Stimulated activated CD8-positive, alpha-beta memory T cell treated with anti-CD3 and anti-CD28 coated beads, Interleukin-2, amount 100 ng/mL, for 1 hour (primary cell): ENCODE measurements at places on chromosomes 3 and 15.

GRCh38 chr3:49386056-49386756 lies 25.6 kb downstream of the RHOA start:
- no peak for DNase-seq

DNA sequence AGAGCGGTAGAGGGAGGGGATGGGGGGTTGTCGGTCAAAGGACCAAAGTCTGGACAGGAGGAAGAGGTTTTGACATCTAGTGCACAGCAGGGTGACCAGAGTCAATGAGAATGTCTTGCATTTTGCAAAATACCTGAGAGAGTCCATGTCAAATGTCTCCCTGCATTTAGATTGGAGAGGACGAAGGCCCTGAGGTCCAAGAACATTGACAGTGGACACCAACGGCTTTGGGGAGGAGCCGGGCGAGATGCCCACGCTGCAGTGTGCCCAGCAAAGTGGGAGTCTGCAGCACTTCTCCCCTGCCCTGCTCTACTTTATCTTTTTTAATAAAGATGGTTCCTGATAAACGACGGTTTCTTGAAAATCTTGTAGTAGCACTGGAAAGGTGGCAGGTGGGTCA lies 67.4 kb upstream of the TAMM41 start:
- no peak for DNase-seq

GRCh38 chr15:81105545-81105944 lies 28.5 kb upstream of the CFAP161 start:
- DNase-seq: no peak

DNA sequence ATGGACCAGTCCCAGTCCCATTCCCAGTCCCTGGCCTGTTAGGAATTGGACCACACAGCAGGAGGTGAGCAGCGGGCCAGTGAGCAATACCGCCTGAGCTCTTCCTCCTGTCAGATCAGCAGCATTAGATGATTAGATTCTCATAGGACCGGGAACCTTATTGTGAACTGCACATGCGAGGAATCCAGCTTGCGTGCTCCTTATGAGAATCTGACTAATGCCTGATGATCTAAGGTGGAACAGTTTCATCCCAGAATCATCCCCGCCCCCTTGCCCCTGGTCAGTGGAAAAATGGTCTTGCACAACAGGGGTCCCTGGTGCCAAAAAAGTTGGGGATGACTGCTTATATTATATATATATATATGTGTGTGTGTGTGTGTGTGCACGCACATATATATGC lies 63.1 kb downstream of the IFT57 start:
- no peak for DNase-seq

- DNase-seq: no peak
Measured at GRCh38 chr15:88624156-88624970, 3.2 kb downstream of the AEN start.

GRCh38 chr3:61155701-61156292 lies 95.5 kb downstream of the FHIT start:
- DNase-seq: no peak
